HuH-7.5 (cell line): ENCODE measurements at places on chromosomes 7 and 10.

DNA sequence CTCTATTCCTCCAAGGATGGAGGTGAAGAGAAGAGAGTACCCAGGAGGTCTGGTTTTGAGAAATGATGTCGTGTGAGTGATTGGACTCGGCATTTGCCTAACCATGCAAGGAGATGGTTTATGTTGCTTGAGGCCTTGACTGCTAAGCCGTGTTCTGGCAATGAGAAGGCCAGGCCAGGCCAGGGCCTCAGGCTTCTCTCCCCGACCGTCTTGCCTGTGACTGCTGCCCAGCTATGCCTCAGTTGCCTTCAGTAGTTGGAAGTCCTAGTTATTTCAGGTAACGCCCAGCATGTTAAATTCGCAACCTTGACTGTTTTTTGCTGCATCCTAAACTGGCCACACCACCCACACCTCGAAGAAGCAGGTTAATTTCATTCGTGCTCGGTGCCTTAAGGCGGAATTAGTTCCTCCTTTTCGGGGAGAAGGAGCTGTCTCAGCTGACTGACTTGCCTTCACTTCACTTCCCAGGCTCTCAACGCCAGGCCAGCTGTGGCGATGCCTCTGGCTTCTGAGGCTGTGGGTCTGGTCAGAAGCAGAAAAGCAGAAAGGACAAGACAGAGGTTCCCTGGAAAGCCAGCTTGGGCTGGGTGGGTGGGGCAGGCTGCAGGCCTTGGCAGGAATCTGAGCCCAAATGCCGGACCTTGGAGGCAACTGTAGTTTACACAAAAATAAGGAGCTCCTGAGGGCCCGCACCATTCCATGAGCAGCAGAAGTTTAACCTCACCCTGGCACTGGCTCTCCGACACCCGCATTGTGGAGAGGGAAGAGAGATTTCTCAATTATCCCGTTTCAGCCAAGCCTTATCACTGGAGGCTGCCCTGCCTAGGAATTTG is 61.9 kb upstream of the SAMD8 start:
- no peak for DNase-seq

GRCh38 chr10:17865351-17865750 is 56.2 kb downstream of the MRC1 start:
- no peak for DNase-seq

GRCh38 chr7:88233828-88234227 is 14.0 kb upstream of the SRI start:
- no peak for DNase-seq

DNA sequence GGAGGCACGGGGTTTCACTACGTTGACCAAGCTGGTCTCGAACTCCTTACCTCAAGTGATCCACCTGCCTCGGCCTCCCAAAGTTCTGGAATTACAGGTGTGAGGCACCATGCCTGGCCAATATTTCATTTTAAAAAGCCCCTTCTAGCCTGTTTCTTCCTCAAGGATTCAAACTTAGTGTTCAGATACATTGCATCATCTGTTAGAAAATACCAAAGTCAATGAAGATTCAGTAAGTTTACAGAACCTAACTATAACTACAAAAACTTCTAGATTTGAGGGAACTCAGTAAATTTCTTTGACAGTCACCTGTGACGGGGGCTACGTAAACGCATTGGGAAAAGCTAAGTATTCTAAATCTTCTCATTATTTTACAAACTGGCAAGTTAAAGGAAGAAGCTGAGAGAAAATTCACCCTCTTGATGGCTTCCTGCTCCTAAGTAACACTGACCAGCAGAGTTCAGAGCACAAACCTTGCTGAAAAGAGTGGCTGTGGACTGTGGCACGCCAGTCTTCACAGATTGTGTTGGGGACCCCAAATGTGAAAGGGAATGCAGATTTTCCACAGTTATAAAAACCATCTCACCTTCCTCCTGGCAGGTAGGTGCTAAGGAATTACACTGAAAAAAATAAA is 162.2 kb downstream of the PKD1L1 start:
- DNase-seq, result no peak

- DNase-seq, result no peak
Measured at GRCh38 chr10:29956335-29956924, 103.0 kb downstream of the JCAD start.

DNA sequence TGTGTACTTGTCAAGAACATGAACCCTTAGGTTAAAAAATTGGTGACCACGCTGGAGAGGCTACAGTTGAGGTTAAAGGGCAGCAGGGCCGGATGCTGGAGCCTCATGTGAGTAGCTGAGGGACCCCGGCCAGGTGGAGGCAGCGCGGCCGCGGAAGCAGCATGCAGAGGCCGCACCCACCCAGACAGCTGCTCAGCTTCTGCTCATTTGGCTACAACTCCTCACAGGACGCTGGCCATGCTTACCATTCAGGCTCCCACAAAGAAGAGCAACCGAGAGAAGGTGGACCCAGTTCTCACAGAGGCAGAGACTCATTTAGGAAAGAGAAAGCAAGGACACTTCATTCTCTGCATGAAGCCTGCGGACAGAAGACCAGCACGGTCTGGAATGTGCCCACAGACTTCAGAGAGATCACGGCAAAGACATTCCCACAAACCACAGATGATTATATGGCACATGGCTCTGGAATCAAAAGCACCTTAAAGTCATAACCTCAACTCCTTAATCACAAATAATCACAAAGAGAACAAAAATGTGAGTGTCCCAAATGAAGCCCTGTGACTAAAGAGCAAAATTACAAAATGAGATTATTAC is 94.4 kb downstream of the VOPP1 start:
- no peak for DNase-seq

GRCh38 chr7:101516851-101517250 is 112.2 kb downstream of the MYL10 start:
- DNase-seq, result no peak

GRCh38 chr7:54933643-54934042 is 85.2 kb upstream of the EGFR start:
- no peak for DNase-seq

DNA sequence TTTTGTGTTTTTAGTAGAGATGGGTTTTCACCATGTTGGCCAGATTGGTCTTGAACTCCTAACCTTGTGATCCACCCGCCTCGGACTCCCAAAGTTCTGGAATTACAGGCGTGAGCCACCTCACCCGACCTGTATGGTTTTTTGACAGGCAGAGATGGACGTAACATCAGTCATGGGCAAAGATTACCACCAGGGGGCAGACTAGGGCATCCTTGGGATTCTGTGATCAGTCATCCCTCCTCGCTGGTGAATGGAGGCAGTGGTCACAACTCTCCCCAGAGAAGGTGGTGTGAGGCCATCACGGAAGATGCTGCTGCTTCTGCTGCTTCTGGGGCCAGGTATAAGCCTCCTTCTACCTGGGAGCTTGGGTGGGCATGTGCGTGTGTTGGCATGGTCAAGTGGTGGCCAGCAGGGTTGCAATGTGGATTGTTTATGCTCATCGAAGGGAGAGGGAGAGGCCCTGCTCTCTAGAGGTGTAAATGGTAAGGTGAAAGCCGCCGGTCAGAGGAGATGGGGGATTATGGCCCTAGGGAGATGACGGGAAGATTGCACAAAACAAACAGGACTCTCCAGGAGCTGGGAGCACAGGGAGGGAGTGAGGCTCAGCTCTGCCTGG is 122.7 kb upstream of the PRSS1 start:
- DNase-seq, result peak; percentile 12

DNA sequence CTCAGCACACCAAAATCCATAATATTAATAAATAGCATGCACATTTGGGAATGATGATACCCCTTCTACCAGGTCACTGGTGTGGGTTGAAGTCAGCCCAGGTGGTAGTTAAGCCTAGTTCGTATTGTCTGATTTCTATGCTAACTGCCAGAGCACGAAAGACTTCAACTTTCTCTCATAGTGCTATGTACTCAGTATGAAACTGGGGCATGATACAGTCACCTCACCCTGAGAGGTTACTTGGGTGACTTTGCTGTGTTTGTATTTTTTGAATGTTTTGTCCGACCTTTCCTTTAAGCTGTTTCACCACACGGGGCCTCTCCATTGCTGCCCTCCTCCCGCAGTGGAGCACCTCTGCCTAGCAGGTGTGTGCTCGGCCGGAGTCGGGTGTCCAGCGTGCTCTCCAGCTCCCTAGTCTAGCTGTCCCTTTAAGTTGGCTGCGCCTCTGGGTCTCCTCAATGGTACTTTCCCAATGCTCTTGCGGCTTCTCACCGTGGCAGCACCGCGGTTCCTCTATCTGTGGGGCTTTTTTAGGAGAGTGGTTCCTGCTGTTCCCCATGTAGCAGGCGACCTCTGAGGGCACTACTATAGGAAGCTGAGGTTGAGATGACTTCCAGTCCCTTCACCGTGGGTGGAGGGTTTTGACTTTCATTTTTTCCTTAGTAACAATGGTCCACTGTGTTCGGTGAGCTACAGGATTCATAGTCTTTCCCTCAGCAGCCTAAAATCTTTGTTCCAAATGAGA is 524.0 kb upstream of the PFKP start:
- DNase-seq, result no peak

GRCh38 chr7:133682364-133683181 is 429.7 kb downstream of the EXOC4 start:
- DNase-seq, result no peak

- no peak for DNase-seq
Measured at GRCh38 chr10:93916257-93917063, 22.7 kb downstream of the SLC35G1 start.

GRCh38 chr7:77811516-77812289 is 13.1 kb downstream of the PHTF2 start:
- DNase-seq, result no peak

DNA sequence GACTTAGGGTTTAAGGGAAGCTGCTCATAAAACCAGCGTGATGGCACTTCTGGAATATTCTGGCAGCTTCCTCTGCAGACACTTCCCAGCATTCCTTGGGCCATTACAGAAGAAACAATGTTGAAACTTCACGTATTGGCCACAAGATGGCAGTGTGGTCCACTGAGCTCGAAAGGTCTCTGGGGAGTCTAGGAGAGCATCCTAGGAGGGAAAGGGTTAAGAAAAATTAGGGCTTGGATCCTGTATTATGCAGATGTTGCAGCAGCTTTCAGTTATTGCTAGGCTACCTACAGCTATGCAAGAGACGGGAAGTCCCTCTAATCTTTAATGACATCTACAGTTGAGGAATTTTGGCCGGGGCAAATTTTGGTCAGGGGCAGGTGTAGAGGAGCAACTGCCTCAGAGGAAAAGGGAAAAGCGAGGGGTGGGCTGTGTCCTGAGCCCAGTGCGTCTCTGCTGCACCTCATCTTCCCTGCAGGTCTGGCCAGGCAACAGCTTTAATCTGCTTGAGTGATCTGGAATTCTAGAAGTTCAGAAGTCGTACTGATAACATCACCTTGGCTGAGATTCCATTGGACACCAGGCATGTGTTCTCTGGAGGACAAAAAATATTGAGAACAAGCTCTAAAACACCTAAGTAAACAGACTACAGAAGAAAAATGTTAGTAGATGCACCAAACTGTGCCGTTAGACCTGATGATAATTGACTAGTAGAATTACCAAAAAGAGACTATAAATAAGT is 220.8 kb upstream of the PRSS58 start:
- DNase-seq, result no peak

- DNase-seq, result no peak
Measured at GRCh38 chr10:20094226-20094976, 278.2 kb downstream of the PLXDC2 start.

GRCh38 chr7:45192621-45193041 is 35.0 kb downstream of the RAMP3 start:
- DNase-seq, result no peak

GRCh38 chr10:97889461-97890265 is 40.0 kb downstream of the GOLGA7B start:
- no peak for DNase-seq

DNA sequence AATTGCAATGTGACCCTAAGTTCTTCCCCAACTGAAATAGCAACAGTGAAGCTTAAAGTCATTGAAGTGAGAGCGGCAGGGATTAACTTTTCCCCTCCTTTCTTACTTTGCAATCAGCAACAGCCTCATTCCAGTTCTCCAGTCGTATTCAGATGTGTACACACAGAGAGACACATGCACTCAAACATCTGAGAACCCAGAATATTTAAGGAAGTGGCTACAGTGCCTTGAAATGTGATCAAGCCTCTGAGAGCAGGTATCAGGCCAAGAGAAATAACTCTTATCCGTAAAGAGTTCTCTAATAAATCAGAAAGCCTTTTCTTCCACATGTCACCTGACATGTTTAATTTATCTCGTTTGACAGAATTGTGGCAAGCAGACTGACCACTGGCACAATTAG is 388.9 kb upstream of the NPVF start:
- DNase-seq, result no peak

- DNase-seq, result peak; percentile 53
Measured at GRCh38 chr10:119205894-119206602, 1.3 kb upstream of the GRK5 start.

- DNase-seq, result no peak
Measured at GRCh38 chr7:150567169-150567568, at the start of gene GIMAP4. GIMAP4 (plus strand) TSS chr7:150567390; CDS start chr7:150569902, 2,512 bp downstream.

GRCh38 chr10:111098679-111099437 is 22.0 kb downstream of the ADRA2A start:
- DNase-seq, result no peak

DNA sequence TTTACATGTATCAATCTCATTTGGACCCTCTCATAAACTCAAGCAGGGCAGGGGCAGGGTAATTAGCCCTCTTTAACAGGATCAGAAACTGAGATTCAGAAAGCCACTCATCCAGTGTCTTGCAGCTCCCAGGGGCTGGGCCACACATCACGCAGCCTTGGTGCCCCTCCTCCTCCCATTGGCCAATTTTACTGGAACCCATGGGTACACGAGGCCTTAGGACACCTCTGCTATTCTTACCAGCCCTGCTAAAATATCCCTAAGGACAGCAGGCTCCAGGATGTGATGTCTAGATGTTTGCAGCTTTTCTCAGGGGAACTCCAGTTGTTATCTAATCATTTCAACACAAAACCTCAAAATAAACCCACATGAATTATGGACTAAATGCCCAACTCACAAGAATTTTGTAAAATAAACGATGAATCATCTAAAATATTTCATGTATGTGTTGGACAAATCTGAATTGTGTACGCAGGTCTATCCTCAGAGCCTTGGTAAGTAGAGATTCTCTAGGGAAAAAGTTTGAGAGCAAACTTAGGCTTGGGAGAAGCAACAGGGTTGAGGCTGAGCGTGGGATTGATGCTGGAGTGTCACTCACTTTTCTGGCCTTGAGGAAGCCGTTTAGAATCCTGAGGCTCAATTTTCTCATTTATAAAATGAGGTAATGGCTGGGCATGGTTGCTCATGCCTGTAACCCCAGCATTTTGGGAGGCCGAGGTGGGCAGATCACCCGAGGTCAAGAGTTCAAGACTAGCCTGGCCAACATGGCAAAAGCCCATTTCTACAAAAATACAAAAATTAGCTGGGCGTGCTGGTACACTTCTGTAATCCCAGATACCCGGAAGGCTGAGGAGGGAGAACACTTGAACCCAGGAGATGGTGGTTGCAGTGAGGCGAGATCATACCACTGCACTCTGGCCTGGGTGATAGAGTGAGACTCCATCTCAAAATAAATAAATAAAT is 69.7 kb upstream of the TNS3 start:
- no peak for DNase-seq
